ENCODE measurements at places on chromosomes 13 and 19.

DNA sequence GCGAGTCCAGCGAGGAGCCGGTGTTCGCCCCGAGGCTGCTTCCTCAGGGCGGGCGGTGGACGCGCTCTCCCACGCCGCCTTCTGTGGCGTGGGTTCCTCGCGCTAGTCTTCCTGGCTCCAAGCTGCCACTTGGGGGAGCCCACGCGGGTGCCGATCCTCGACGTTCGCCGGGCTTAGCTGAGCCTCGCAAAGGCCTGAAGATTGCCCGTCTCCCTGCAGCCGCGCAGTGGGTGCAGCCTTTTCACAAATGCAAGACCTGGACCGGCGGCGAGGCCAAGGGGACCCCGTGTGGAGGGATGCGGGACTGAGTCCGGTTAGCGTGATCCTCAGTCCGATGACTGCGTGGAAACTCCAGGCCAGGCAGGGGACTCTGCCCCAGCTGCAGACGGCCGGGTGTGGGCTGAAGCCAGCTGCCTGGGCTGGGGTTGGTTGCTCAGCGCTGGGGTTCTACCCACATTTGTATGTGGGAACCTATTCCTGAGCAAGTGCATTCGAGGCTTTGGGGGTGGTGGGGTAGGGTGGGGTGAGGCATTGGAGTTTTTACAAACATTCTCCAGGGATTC lies 16.6 kb upstream of the LRP3 start:
- no peak for DNase-seq

- no peak for DNase-seq
These were observed 7.5 kb upstream of the TSHZ3 start for GRCh38 chr19:31356587-31357314.

GRCh38 chr19:57755031-57755430 lies 8.4 kb downstream of the ZNF776 start:
- DNase-seq: no peak

DNA sequence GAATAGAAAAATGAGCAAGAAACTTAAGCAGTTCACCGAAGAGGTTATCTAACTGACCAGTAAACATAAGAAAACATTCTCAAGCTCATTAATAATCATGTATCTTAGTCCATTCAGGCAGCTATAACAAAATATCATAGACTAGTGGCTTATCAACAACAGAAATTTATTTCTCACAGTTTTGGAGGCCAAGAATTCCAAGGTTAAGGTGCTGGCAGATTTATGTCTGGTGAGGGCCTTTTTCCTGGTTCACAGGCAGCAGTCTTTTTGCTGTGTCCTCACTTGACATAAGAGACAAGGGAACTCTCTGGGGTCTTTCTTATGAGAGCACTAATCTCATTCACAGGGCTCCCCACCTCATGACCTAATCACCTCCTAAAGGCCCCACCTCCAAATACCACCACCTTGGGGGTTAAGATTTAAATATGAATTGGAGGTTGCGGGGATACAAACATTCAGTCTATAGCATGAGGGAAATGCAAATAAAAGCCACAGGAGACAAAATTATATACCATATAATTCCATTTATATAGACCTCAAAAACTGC lies 123.6 kb downstream of the ZAR1L start:
- DNase-seq: no peak

DNA sequence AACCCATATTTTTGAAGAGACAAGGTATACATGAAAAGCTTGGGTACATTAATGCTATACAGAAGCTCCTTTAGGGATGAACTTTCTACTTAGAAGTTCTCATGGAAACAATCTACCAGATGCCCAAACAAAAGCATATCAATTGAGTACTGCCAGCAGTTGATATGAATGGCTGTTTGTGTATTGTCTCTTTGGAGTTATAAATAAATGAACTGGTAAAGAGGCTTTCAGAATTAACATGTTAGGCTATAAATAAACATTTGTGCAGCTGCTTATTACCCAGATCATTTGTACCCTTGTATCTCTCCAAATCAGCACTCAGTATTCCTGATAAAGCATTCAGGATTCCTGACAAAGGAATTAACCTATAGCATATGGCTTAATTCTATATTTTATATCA lies 418.9 kb downstream of the FGF14 start:
- DNase-seq: no peak

GRCh38 chr13:41463838-41464602 lies 6.7 kb downstream of the RGCC start:
- no peak for DNase-seq

DNA sequence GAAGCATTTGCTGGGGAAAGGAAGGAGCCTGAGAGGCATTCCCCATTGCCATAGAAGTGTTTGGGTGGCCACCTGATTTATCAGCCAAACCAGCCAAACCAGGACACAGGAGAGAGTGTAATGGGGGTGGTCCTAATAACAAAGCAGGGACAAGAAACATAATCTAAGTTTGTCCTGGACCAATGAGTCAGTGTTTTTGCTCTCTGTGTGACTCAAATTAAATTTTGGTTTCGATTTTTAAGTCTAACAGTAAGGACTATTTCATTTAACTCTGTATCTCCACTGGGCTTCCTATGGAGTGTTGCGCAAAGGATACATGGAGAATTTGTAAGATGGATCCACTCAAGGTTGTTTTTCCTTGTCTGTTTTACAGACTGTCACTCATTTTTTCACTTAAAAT lies 19.5 kb upstream of the TRPC4 start:
- DNase-seq: no peak

- DNase-seq: no peak
These were observed at the start of gene SLC25A23 for GRCh38 chr19:6459262-6460098. SLC25A23 (minus strand) TSS chr19:6459792; CDS start chr19:6459628, 164 bp downstream.

GRCh38 chr13:100436099-100436498 lies 152.5 kb downstream of the GGACT start:
- DNase-seq: no peak

DNA sequence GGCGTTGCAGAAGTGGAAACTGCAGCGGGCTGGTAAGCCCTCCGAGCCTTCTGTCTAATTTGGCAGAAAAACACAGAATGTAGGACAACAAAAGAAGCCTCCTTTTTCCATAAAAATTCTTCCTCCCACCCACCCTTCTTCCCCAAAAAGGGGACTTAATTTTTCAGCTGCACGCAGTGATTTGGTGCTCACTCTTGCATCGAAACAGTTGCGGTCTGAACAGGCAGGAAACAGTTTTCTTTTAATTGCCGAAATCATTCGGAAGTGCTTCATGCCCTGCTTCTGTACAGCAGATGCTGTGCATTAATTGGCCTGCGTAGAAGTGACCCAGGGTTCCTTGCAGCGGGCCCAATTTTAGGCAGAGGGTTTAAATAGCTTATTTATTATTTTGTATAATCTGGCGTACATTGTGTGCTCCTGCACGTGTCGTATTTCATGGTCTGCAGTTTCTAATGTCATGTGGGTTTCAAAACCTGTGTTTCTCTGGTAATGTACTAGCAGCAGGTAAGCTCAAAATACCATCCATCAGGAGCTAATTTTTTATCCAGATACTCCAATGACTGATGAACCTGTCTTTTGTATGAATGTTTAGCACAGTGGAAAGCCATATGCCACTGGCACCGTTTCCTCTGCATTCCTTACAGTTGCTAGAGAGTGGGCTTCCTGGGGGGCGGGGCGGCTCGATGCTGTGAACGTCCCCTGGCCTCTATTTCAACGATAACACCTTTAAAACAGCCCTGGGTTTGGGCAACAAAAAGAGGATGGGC lies 66.6 kb downstream of the GGACT start:
- no peak for DNase-seq

DNA sequence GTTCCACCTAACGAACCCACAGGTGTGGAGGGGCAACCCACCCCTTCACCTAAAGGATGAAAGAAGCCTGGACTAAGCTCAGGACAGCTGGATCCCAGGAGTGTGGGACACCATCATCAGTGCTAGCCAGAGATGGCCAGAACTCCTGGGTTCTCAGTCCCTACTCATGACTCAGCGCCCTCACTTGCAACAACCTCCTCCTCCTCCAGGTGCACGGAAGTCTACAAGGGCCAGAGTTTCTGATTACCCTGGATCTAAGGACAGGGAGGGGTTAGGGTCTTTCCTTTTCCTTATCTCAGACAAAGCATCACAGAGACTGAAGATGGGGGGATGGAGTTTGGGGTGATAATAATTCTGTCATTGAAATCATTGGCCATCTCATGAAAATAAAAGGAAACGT lies 8.0 kb downstream of the TULP2 start:
- DNase-seq: no peak

DNA sequence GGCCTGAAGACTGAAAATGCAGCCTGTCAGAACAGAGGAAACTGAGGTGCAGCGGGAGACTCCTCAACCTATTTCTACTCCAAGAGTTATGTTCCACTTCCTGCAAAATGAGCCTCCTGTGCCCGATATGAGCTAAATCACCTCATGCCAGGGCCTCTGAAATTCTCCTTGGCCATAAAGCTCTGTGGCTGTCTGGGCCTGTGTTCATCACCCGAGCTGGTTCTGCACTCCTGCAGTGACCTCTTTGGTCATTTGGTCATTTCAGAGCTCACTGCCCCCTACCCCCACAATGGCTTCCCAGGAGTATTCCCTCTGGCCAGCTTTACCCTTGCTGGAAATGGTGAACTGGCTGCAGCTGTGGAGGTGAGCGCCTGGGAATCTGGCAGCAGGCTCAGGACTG lies 51.7 kb upstream of the SERPINE3 start:
- DNase-seq: no peak

DNA sequence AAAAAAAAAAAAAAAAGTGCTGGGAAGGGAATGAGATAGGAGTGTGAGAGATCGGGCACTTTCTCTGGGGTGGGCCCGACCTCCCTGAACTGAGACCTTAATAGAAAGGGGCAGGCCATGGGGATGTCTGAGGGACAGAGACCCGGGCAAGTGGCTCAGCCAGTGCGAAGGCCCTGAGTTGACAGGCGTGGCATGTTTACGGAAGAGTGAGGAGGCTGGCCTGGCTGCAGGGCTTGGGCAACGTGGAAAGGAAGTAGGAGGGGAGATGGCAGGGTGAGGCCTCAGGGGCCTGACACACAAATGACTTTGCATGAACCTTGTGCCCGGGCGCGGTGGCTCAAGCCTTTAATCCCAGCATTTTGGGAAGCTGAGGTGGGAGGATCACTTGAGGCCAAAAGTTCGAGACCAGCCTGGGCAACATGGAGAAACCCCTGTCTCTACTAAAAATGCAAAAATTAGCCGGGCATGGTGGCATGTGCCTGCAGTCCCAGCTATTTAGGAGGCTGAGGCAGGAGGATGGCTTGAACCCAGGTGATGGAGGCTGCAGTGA lies 13.9 kb downstream of the FCHO1 start:
- no peak for DNase-seq

- DNase-seq: no peak
These were observed 37.1 kb downstream of the PCCA start for GRCh38 chr13:100125946-100126345.

DNA sequence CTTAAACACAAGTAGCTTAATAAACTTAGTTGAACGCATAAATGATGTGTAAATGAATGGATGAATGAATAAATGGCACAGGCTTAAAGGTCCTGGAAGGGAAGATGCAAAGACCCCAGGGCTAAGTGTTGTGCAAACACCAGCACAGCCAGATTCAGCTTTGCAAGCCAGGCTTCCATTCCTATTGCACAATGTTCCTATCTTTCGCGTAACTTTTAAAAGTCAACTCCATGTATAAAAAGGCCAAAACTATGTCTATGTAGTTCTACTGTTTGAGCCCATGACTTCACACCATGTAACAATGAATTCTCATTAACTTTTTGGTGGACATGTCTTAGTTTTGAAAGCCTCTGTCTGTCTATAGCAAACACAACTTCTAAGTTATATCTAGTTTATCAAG lies 226.0 kb downstream of the NALCN start:
- DNase-seq: no peak

DNA sequence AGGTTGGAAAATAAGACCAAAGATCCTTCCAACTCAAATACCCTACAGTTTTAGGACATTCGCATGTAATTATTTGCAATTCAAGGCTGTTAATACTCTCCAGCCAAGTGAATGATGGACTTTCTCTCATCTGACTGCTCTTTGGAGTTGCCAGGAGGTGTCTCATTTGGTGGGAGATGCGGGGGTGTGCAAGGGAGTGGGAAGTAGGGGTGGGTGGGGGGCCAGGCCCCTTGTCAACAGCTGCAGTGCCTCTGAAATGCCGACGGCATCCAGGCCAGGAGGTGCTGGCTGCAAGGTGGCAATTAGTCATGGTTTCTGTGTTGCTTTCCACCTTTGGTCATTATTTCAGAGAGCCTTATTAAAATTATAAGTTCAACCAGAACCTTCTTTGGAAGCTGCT lies 121.5 kb downstream of the KL start:
- no peak for DNase-seq

- no peak for DNase-seq
These were observed 433.0 kb downstream of the TSHZ3 start for GRCh38 chr19:30916238-30916637.

DNA sequence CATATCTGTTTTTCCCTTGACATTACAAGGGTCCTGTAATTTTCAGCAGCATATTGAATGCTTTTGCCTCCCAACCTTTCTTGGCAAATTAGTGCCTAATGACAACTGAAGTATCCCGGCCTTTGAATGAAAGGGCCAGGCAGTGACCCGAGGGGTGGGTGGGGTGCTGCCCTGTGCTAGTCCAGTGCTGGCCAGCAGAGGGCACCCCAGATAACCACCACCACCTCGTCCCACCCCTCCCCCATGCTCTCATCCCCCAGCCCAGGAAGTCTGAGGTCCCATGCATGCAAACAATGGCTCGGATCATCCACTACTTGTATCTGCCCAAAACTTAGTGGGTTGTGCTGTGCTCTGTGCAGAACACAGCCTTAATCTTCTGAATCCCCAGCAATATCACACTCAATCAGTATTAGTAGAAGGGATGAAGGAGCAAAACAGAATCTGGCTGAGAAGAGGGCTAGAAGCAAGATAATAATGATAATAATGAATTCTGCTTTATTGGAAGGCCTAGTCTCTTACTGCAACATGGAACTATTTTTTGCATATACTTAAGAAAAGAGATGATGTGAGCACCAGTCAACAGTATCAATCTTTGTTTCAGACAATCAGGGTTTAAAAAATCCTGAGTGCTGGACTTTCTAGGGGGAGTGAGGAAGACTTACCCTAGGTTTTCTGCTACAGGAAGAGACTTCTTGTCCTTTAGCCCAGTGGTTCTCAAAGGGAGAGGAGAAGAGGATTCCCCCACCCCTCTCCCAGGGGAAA lies 3.8 kb downstream of the ATP12A start:
- DNase-seq: peak; percentile 30

DNA sequence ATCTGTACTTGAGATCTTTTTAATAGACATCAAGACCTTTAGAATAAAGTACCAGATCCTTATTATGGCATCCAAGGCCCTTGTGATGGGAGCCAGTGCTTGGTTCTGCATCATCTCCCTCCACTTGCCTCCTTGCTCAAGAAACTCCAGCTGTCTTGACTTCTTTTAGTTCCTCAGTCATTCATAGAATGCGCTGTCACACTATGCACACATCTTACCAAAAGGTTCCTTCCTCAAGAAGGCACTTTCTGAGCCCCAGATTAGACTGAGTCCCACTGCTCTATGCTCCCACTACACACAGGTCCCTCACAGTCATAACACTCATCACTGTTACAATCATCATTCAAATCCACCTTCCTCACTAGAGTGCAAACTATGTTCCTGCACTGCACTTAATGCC lies 57.8 kb upstream of the ITM2B start:
- no peak for DNase-seq

- DNase-seq: no peak
These were observed 10.6 kb downstream of the REXO1 start for GRCh38 chr19:1837625-1838105.
